ENCODE measurements at places on chromosomes 12 and 14. TPM values are rescaled to one million over a fixed set of nuclear protein-coding genes. Genes with fewer than 3 reads are reported as not detected.

The C12orf57 gene
- 206 TPM for total RNA-seq

The TAS2R8 gene
- not detected for total RNA-seq

The BCAT1 gene
- 97.5 TPM for total RNA-seq

The PTHLH gene
- total RNA-seq = not detected

The CARMIL3 gene
- under 0.01 TPM for total RNA-seq

The CLEC9A gene
- not detected for total RNA-seq

The FOXN3 gene
- 26.0 TPM for total RNA-seq

The LRP1-AS gene
- not detected for total RNA-seq

The SOAT2 gene
- not detected for total RNA-seq

The SLCO1A2 gene
- 0.26 TPM for total RNA-seq

The BDKRB1 gene
- total RNA-seq = not detected

The HSPB8 gene
- total RNA-seq = 2.8 TPM

The CDCA4 gene
- total RNA-seq = 26.3 TPM

The NINJ2 gene
- total RNA-seq = 2.4 TPM

The TMEM229B gene
- total RNA-seq = 1.1 TPM

The MIP gene
- 0.26 TPM for total RNA-seq

The HOXC12 gene
- total RNA-seq = not detected

The SPATS2 gene
- total RNA-seq = 15.0 TPM

The LRIG3 gene
- 33.0 TPM for total RNA-seq

The KRT6C gene
- total RNA-seq = not detected

Measured in dermis microvascular lymphatic vessel endothelial cell (primary cell).